ENCODE measurements at places on chromosomes 6 and 20. TPM values are rescaled to one million over a fixed set of nuclear protein-coding genes. Genes with fewer than 3 reads are reported as not detected.

KIF6 gene
- polyA plus RNA-seq = not detected

PAQR8 gene
- 6.4 TPM for polyA plus RNA-seq

REM1 gene
- not detected for polyA plus RNA-seq

ZC2HC1B gene
- not detected for polyA plus RNA-seq

HLA-DRB1 gene
- polyA plus RNA-seq = 1,928 TPM

All from IgD-negative memory B cell (primary cell).